ENCODE measurements at places on chromosomes 7 and 10.

- no peak for DNase-seq
These were observed 117.9 kb upstream of the KLF6 start for GRCh38 chr10:3902809-3903410.

GRCh38 chr7:39560997-39561396, 5.2 kb upstream of the YAE1 start:
- no peak for DNase-seq

- no peak for DNase-seq
These were observed 4.9 kb upstream of the RRP12 start for GRCh38 chr10:97406064-97406463.

DNA sequence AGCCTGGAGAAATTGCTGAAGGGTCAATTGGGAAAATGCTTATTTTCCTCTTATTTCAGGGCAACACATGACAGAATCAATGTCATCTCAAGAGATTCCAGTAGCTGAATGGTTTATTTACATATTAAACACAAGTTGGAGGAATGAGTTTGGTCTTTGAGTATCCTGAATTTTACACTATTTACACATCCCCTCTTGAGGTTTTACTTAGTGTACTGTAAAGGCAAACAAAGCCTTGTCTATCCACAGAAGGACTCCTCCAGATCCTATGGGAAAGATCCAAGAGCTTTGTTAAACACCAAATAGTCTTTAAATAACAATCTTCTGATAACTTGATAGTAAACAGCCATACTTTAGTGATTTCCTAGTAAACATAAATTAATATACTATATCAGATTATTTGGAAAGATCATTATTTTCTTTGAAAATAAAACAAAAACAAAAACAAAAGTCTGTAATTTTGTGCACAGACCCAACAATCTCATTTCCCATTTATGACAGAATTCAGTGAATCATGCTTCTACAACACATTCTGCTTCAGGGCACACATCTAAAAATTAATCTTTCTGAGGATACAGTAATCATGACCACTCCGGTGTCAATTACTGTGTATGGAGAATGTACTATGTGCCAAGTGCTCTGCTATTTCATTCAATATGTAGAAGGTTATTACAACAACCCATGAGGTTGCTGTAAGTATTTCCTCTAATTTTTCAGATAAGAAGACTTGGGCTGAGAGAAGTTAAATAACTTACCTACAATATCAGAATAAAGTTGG, 575.0 kb upstream of the LRRTM3 start:
- no peak for DNase-seq

GRCh38 chr10:86700851-86701617, 32.7 kb downstream of the LDB3 start:
- DNase-seq = no peak

DNA sequence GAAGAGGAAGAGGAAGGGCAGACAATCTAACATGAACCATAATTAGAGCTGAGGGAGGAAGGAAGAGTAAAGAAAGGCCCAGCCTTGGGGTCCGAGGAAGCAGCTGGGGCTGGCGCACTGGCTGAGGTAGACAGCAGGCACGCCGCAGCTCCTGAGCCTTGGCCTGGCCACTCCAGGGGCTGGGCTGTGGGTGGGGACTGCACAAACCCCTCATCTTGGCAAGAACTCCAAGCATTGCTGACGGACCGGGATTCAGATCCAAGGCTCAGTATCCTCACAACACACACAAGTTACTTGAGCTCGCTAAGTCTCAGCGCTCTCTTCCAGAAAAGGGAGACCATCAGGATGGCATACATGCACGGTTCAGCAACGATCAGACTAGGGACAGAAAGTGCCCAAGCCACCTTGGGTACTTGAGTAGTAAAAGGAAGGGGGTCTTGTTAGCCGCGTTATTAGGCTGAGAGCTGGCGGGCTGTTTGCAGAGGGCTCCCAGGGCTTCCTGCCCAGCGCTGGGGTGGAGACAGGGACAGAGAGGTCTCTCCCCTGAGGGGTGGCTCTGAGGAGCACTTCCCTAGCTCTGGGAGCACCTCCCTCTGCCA, 4.5 kb downstream of the TNS3 start:
- DNase-seq = no peak

DNA sequence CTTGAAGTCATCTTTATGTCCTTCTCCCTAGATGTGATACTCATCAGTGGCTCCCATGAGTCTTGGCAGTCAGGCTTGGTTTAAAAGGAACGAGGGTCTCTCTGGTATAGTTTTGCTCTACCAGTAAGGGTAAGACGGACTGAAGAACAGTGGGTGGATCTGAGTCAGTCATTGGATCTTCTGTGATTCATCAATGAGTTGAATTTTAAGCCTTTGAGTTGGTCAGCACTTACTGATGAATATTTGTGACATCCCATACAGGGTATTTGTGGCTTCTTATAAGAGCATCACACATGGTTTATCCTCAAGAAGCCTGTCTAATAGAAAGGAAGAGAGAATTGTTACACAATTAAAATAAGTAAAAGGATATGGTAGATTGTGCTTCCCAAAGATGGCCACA, 87.3 kb upstream of the NAMPT start:
- DNase-seq = no peak

DNA sequence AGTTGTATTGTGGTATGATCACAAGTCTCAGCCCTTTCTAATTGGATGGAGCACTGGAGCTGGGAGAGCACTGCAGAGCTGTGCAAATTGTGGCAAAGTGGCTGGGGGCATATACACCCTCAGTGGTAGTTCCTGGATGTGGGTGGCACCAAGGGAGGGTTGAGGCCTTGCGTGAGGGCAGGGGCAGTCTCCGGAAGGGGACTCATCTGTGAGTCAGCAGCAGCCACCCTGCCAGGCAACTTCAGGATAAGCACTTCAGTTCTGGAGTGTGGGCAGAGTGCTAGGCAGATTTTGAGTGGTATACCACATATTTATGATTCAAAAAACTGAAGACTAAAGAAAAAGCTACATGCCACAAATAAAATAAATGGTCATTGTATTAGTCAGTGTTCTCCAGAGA, 210.5 kb downstream of the ETV1 start:
- no peak for DNase-seq

DNA sequence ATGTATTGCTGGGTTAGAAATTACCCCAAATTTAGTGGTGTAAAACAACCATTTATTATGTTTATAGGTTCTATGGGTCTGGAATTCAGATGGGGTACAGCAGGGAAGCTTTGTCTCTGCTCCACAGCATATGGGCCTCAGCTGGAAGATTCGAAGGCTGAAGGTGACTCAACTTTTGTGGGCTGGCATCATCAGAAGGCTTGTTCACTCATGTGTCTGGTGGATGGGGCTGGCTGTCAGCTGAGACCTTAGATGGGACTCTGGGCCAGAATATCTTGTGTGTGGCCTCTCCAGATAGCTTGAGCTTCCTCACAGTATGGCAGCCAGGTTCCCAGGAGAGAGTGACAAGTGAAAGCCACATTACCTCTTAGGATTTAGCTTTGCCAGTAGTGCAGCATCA, 45.9 kb downstream of the ZNF503 start:
- DNase-seq = no peak

- no peak for DNase-seq
These were observed 133.4 kb downstream of the EVX1 start for GRCh38 chr7:27375958-27376357.

- no peak for DNase-seq
These were observed 119.2 kb downstream of the LRRC4 start for GRCh38 chr7:127911968-127912511.

GRCh38 chr7:70132226-70132851, 534.1 kb downstream of the AUTS2 start:
- DNase-seq = no peak

GRCh38 chr7:34048445-34048844, 143.1 kb downstream of the BMPER start:
- no peak for DNase-seq

DNA sequence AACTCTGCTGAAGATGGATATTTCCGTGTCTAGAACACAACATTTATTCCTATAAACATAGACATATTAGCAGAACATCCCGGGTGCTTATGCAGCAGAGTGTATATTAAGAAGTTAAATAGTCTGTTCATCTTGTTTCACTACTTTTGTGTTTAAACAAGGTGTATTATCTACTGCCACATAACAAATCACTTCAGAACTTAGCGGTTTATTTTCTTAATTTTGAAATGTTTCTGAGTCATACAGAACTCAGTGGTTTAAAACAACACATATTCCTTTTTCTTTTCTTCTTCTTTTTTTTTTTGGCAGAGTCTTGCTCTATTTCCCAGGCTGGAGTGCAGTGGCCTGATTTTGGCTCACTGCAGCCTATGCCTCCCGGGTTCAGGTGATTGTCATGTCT, 25.8 kb downstream of the DENND10 start:
- no peak for DNase-seq

All from activated CD4-positive, alpha-beta T cell treated with anti-CD3 and anti-CD28 coated beads, Interleukin-2, amount 10 ng/mL, durations not matched to agents 7 days and 5 days (primary cell).